ENCODE measurements at places on chromosomes 12 and 14. TPM values are rescaled to one million over a fixed set of nuclear protein-coding genes. Genes with fewer than 3 reads are reported as not detected.

- no peaks in the 10 kb centered on the region for H3K4me1 ChIP-seq
- no peak for DNase-seq
- H3K36me3 ChIP-seq = no peaks in the 10 kb centered on the region
- H3K4me3 ChIP-seq = no peak overlapping the region
- H3K27me3 ChIP-seq = no peaks in the 10 kb centered on the region
- H3K27ac ChIP-seq = no peak overlapping the region
Observed at GRCh38 chr14:78605897-78606500, 435.8 kb downstream of the NRXN3 start.

GRCh38 chr12:93322784-93323183 is 54.9 kb upstream of the NUDT4 start:
- no peaks in the 10 kb centered on the region for H3K4me1 ChIP-seq
- no peak overlapping the region for H3K4me3 ChIP-seq
- no peak overlapping the region for H3K27ac ChIP-seq
- no peaks in the 10 kb centered on the region for H3K36me3 ChIP-seq
- DNase-seq = no peak
- H3K27me3 ChIP-seq = no peaks in the 10 kb centered on the region

DNA sequence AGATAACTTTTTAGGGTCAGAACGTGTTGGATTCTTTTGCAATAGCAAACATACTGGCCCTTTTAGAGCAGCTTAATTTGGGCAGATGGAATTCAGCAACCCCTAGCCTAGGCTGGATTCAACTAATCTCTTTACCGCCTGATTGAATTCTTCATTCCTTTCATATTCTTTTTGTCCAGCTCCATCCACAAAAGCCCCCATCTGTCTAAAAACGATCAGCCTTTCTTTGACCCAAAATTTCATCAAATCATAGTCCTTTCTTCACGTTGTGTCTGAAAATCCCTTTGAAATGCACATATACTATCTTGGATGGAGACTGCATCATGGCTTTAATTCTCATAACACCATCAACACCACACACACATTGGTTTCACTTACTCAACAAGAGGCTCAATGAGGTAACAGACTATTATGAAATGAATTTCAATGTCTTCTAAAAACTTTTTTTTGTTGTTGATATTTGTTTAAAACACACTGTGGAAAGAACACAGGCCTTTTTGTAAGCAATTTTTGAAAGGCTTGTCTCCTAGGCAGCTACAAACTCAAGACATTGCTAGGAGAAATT is 128.0 kb upstream of the EEA1 start:
- no peak overlapping the region for H3K4me3 ChIP-seq
- H3K27ac ChIP-seq = no peak overlapping the region
- H3K36me3 ChIP-seq = no peaks in the 10 kb centered on the region

DNA sequence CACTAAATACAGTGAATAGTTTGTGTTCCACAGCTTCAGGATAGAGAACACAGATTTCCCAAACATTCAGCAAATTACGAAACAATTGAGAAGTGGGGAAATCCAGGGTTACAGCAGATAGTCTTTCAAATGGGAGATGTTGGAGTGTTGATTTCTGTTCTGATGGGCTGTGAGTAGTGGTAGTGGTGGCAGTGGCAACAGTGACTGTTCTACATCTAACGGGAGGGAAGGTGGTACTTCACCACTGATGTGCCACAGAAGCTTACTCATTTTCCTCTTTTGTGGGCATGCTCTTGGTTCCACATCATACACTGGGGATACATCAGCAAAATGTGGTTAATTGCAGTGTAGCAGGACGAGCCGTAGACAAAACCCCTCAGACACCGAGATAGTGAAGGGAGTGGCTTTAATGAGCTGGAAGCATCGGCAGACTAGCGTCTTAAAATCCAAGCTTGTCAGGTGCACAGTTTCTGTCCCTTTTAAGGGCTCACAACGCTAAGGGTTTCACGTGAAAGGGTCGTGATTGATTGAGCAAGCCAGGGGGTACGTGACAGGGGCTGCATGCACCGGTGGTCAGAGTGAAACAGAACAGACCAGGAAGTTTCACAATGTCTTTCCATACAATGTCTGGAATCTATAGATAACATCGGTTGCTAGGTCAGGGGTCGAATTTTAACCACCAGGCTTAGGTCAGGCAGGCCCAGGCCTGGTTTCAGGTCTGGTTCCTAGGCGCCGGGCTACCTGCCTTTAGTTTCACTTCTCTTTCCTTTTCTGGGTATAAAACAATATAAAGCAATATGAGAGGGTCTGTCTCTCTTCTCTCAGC is 330.6 kb upstream of the FBXO33 start:
- H3K27me3 ChIP-seq = no peaks in the 10 kb centered on the region
- no peaks in the 10 kb centered on the region for H3K4me1 ChIP-seq
- H3K27ac ChIP-seq = no peak overlapping the region
- H3K36me3 ChIP-seq = no peaks in the 10 kb centered on the region

DNA sequence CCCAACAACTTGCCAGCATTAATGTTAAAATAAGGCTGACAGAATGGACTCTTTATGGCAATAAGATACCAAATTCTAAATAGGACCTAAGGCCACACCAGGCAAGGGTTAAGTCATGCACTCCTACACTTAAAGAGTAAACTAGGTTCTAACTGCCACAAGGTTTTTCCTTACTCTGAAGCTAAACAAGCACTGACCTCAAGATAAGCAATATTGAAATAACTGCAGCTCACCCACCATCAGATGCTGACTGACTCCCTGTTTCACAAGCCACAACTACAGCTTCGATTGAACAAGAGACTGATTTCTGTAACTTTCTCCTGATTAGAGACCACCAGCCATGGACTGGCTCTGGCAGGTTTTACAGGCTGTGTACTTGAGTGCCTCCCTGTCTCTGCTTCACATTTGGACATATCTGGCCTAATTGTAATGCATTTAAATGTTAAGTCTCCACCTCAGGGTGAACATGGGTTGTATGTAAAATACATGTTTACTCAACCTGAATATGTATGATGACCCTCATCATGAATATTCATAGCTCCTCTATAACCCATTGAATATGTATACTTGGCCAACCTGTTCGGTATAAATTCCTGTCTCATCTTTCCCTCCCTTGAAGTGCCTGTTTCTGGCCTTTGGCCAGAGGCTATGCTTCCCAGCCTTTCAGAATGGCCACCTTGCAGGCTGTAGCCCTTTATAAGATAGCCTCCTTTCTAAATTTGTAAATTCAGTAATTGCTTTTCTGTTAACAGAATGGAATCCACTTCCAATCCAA is 70.5 kb upstream of the DAAM1 start:
- no peaks in the 10 kb centered on the region for H3K27me3 ChIP-seq
- H3K4me1 ChIP-seq = no peaks in the 10 kb centered on the region
- DNase-seq = no peak
- H3K4me3 ChIP-seq = no peak overlapping the region
- H3K36me3 ChIP-seq = no peaks in the 10 kb centered on the region
- H3K27ac ChIP-seq = no peak overlapping the region

DNA sequence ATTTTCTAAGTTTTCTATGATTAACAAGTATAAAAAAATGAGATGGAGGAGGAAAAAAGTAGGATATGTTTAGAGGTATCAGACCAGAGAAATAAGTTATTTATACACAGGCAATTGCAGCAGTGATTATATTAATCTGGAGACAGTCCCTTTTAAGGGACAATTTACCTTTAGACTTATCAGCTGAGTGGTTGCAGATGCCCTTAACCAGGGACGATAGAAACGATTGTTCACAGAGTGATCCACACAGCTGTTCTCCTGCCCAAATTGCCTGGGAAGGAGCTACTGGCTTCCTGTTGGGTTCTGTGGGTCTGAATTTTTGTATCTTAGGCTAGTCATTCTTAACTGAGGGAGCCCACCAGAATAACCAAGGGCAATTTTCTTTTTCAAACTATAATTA is 66.4 kb downstream of the GCH1 start:
- H3K27ac ChIP-seq = no peak overlapping the region
- no peaks in the 10 kb centered on the region for H3K27me3 ChIP-seq
- no peaks in the 10 kb centered on the region for H3K4me1 ChIP-seq
- H3K36me3 ChIP-seq = peaks cover 9% of the 10 kb centered on the region
- no peak overlapping the region for H3K4me3 ChIP-seq

- no peak overlapping the region for H3K4me3 ChIP-seq
- no peak overlapping the region for H3K27ac ChIP-seq
- H3K36me3 ChIP-seq = no peaks in the 10 kb centered on the region
- H3K27me3 ChIP-seq = no peaks in the 10 kb centered on the region
Observed at GRCh38 chr14:90661866-90662265, 154.4 kb downstream of the TTC7B start.

Gene TPPP2
- total RNA-seq = not detected

Gene GMFB
- 52.8 TPM for total RNA-seq

Gene ESRRB
- not detected for total RNA-seq

Gene CEBPE
- total RNA-seq = not detected
